ENCODE measurements at places on chromosomes 4 and X.

GRCh38 chr4:73855406-73855805, 2.3 kb downstream of the PF4V1 start:
- no peak overlapping the region for H3K27ac ChIP-seq
- no peaks in the 10 kb centered on the region for H3K27me3 ChIP-seq
- H3K36me3 ChIP-seq: no peaks in the 10 kb centered on the region
- no peak overlapping the region for H3K4me3 ChIP-seq
- no peak for DNase-seq
- no peaks in the 10 kb centered on the region for H3K4me1 ChIP-seq

- no peak for DNase-seq
- no peak overlapping the region for H3K4me3 ChIP-seq
- H3K4me1 ChIP-seq: peaks cover 10% of the 10 kb centered on the region
These were observed 29.9 kb upstream of the HTRA3 start for GRCh38 chr4:8239661-8240060.

DNA sequence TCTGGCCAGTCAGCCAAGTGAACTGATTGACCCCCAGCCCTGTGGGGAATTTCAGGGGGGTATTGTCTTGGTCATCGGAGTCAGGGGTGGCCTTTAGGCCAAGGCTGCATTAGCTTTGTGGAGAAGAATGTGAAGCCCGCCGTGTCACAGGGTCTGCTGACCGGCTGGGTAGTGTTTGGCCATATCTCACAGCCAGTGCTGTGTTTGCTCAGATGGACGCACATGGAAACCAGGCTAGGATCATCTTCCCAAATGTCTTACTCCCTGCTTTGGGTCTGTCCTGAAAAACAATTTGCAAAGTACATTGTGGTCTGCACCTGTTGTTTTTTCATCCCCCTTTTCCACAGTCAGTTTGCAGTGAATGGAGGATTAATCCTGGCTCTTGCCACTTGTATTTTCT, 13.0 kb downstream of the TMEM164 start:
- no peak overlapping the region for H3K27ac ChIP-seq
- H3K4me1 ChIP-seq: no peaks in the 10 kb centered on the region
- no peak overlapping the region for H3K4me3 ChIP-seq
- H3K27me3 ChIP-seq: no peaks in the 10 kb centered on the region
- no peaks in the 10 kb centered on the region for H3K36me3 ChIP-seq

DNA sequence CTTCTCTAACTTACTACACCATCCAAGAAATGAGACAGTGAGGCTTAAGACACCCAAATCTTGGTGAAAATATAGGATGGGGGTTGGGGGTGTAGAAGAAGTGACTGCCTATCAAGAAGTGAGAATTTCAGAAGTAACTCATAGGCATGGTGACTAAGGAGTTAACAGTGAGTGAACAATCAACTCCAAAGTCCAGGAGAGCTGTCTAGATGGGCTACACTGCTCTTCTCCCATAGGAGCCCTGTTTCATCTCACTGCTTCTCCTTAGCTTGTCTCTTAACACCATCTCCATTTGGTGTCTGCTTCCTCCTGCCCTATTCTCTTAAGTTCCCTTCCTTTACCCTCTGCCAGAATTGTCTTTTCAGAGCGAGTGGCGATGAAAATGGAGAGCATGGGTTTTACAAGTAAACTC, 22.7 kb downstream of the FABP2 start:
- peak overlapping the region; percentile 82 for H3K4me3 ChIP-seq
- H3K36me3 ChIP-seq: peaks cover 11% of the 10 kb centered on the region
- H3K27me3 ChIP-seq: no peaks in the 10 kb centered on the region
- DNase-seq: no peak

DNA sequence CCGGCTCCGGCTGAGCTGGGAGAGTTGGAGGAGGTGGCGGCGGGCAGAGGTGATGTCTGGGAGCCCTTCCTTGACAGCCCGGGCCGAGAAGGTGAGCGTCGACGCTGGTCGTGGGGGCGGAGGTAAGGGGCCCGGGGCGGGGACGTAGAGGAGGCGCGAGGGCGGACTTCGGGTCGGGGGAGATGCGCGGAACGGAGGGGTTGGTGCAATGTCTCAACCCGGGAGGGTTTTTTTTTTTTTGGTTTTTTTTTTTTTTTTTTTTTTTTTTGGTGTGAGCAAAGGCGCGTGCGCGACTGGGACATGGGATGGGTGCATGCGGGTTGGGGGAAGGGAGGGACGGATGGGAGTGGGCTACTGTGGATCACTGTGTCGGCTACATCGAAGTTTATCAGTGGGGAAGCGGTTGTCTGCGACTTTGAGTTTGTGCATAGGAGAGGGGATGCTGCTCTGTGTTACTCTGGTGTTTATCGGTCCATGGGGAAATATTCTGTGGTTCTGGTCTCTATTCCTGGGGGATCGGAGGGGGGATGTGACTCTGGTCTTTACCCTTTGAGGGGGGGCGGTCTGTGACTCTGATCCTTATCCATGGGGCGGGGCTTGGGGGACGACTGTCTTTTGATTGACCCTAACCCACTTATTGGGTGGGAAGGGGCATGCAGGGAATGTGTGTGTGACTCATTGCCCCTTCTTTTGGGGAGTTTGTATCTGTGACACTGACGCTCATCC, 537 bp downstream of the RBM10 start:
- peak; percentile 78 for DNase-seq
- H3K4me1 ChIP-seq: peaks cover 20% of the 10 kb centered on the region
- H3K27me3 ChIP-seq: no peaks in the 10 kb centered on the region
- peak overlapping the region; percentile 91 for H3K27ac ChIP-seq

DNA sequence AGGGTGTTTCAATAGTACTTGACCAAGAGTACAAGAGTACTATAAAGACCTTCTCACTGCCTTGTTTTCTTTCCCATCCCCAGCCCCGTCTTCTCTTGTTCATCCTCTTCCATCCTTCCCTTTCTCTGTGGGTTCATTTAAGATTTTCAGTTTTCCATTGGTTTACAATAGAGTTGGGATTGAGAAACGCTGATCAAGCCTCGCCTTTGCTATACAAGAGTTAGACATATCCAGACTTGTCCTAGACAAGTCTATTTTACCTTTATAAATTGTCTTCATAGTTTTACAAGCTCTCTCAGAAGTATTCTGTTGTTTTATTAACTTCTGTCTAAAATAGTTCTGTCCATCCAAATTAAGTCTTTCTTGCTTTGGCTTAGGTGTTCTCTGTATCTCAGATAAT, 29.6 kb upstream of the SCML1 start:
- no peak overlapping the region for H3K27ac ChIP-seq
- H3K36me3 ChIP-seq: no peaks in the 10 kb centered on the region
- no peak for DNase-seq
- no peaks in the 10 kb centered on the region for H3K4me1 ChIP-seq

DNA sequence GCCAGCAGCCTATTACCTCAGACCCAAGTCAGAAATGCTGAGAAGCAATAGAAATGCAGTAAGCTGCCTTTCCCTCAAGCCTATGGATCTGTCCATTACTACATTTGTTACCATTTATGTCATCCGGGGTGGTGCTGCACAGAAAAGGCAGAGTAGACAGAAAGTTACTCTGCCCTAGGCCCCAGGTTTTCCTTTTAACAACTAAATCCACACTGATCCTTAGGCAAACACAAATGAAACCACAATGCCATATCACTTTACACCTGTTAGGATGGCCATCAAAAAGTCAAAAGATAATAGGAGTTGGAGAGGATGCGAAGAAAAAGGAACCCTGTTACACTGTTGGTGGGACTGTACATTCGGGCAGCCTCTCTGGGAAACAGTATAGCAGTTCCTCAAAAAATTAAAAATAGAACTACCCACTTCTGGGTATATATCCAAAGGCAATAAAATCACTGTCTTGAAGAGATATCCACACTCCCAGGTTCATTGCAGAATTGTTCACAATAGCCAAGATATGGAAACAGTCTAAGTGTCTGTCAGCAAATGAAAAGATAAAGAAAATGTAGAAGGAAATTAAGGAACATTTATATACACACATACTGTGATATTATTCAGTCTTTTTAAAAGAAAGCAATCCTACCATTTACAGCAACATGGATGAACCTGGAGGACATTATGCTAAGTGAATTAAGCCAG, 186.3 kb downstream of the NWD2 start:
- H3K4me3 ChIP-seq: no peak overlapping the region
- no peaks in the 10 kb centered on the region for H3K36me3 ChIP-seq
- no peak for DNase-seq

GRCh38 chr4:169062897-169063244, 52.8 kb upstream of the CBR4 start:
- H3K4me3 ChIP-seq: no peak overlapping the region
- no peaks in the 10 kb centered on the region for H3K4me1 ChIP-seq
- no peaks in the 10 kb centered on the region for H3K27me3 ChIP-seq
- DNase-seq: no peak
- H3K27ac ChIP-seq: no peak overlapping the region

GRCh38 chrX:65406532-65406931, 128.1 kb downstream of the LAS1L start:
- H3K4me3 ChIP-seq: no peak overlapping the region
- no peak overlapping the region for H3K27ac ChIP-seq
- DNase-seq: no peak
- no peaks in the 10 kb centered on the region for H3K36me3 ChIP-seq
- no peaks in the 10 kb centered on the region for H3K27me3 ChIP-seq

DNA sequence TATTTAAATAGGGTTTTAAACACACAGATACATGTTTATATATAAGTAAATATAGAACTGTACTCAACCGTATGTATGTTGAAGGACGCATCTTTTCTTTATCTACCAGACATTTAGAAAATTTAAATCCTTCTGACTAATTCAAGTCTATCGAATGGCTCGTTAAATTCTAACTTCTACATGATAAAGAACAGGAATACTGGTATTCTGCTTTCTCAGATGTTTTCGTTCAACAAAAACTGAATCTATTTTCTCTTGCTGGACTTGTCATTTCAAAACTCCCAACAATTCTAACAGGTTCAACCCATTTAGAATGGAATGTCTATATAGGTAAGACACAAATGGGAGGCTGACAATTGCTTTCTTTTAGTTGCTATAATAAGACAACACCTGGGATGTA, 978.3 kb upstream of the ADGRL3 start:
- no peak overlapping the region for H3K4me3 ChIP-seq
- DNase-seq: no peak
- H3K4me1 ChIP-seq: no peaks in the 10 kb centered on the region
- no peaks in the 10 kb centered on the region for H3K36me3 ChIP-seq
- no peak overlapping the region for H3K27ac ChIP-seq

- H3K27me3 ChIP-seq: no peaks in the 10 kb centered on the region
- H3K4me1 ChIP-seq: no peaks in the 10 kb centered on the region
- H3K27ac ChIP-seq: no peak overlapping the region
- H3K4me3 ChIP-seq: no peak overlapping the region
- H3K36me3 ChIP-seq: no peaks in the 10 kb centered on the region
These were observed 273.5 kb upstream of the HS3ST1 start for GRCh38 chr4:11701966-11702725.

DNA sequence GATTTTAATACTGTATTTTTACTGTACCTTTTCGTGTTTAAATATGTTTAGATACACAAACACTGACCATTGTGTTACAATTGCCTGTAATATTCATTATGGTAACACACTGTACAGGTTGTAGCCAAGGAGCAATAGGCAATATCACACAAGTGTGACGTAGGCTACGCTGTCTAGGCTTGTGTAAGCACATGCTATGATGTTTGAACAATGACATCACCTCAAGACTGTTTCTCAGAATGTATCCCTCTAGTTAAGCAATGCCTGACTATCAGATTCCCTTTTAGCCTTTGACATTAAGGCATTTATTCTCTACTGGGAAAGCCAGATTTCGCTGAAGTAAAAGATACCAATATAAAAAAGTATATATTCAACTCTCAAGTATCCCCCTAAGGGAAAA, 66.2 kb downstream of the VCX3A start:
- no peak overlapping the region for H3K4me3 ChIP-seq
- H3K27me3 ChIP-seq: no peaks in the 10 kb centered on the region
- H3K4me1 ChIP-seq: no peaks in the 10 kb centered on the region
- no peaks in the 10 kb centered on the region for H3K36me3 ChIP-seq

DNA sequence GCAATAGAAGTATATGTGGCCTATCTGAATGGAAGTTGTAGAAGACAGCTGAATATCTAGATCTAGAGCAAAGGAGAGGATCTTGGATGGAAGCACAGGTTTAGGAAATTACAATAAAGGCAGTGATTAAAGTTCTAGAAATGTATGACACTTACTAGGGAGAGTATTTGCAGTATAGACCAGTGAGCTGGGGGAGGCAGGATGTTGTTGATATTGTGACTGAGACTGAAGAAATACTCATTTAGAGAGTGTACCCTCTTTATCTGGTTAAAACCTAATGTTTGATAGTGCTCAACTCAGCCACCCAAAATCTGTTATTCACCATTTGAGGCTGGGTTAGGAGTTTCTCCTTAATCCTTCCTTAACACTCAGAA, 439.5 kb downstream of the GRXCR1 start:
- DNase-seq: no peak
- no peaks in the 10 kb centered on the region for H3K4me1 ChIP-seq
- H3K36me3 ChIP-seq: no peaks in the 10 kb centered on the region
- no peak overlapping the region for H3K4me3 ChIP-seq
- H3K27ac ChIP-seq: no peak overlapping the region

GRCh38 chr4:156496797-156497196, 474.8 kb downstream of the PDGFC start:
- no peaks in the 10 kb centered on the region for H3K4me1 ChIP-seq
- no peaks in the 10 kb centered on the region for H3K36me3 ChIP-seq
- no peak overlapping the region for H3K27ac ChIP-seq
- DNase-seq: no peak
- no peak overlapping the region for H3K4me3 ChIP-seq

GRCh38 chr4:110877778-110878370, 255.0 kb upstream of the PITX2 start:
- no peak overlapping the region for H3K4me3 ChIP-seq
- H3K4me1 ChIP-seq: no peaks in the 10 kb centered on the region
- no peak overlapping the region for H3K27ac ChIP-seq
- no peak for DNase-seq
- no peaks in the 10 kb centered on the region for H3K27me3 ChIP-seq
